ENCODE measurements at places on chromosomes 3 and 15.

GRCh38 chr3:112233083-112233482, 60.9 kb downstream of the SLC9C1 start:
- no peak for DNase-seq

DNA sequence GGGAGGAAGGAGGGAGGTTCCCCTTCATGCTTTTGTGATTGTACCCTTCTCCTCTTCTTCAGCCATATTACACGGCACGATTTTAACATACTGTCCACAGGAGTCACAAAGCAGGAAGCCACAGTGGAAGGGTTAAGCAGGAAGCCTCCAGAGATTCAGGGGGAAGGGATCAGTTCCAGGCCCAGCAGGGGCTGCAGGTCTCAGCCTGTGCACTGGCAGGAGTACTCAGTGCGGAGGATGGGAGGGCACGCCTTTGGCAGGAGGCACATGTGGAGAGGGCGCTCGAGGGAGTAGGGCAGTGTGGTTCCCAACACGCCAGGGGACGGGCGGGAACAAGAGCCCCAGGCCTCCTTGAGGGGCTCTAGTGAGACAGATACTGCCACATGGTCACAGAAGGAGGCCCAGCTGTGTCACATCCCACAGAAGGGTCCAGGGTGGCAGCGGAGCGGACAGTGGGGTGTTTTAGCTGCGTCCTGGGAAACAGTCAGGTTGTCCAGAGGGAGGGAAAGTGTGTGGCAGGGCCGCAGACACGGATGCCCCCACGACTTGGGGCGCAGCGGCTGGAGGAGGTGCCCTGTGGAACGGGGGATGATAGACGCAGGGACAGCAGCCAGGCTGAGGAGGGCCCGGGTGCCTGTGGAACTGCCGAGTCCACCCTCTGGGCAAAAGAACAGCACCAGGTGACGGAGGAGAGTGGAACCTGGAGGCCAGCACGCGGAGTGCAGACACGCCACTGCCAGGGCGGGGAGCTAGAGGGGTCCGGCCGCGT, 77.5 kb downstream of the CHSY1 start:
- DNase-seq: no peak

DNA sequence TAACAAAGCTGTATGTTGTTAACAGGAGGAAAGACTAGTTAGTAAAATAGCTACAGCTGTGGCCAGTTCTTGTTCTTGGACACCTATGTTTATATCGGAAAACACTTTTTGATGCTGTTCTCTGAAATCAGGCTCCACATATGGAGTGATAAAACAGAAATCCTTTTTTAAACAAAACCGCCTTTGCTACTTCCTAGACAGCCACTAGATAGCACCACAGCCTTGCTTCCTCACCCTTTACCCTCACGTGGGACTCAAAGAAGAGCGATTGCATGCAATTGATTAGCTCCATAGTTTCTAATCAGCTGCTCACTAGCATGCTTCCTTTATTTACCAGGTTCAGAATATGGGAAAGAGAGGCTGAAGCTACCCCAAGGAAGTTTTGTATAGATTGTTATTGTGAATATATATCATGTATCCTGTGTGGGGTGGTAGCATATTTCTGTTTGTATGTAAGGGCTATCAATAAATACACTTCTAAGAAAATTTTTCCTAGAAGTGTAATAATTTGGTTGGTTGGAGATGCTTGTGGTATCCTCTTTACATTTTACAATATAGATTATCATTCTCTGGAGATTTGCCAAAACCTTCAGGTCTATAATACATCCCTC, 4.3 kb upstream of the MTFMT start:
- no peak for DNase-seq

GRCh38 chr15:61106044-61106834, 122.9 kb downstream of the RORA start:
- DNase-seq: no peak

- DNase-seq: no peak
These were observed 28.9 kb downstream of the PRTG start for GRCh38 chr15:55714064-55714463.

- no peak for DNase-seq
These were observed 124.4 kb downstream of the B3GALNT1 start for GRCh38 chr3:160980740-160981139.

DNA sequence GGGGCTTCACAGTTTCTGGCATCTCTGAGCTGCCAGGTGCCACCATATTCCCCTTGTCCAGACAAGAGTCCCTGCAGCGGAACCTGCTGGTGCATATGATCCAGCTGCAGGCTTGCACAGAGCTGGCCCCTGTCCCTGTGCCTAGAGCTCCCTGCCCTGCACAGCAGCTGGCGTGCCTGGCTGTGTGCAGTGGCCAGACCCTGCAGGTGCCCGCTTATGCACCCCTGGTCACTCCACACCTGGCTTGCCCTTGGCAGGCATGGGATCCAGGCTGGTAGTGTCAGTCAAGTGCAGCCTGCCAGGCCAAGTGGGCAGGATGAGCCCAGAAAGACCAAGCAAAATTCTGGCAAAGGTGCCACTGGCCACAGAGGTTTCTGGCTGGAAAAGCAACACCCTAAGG, 88.6 kb upstream of the TTBK2 start:
- DNase-seq: no peak

DNA sequence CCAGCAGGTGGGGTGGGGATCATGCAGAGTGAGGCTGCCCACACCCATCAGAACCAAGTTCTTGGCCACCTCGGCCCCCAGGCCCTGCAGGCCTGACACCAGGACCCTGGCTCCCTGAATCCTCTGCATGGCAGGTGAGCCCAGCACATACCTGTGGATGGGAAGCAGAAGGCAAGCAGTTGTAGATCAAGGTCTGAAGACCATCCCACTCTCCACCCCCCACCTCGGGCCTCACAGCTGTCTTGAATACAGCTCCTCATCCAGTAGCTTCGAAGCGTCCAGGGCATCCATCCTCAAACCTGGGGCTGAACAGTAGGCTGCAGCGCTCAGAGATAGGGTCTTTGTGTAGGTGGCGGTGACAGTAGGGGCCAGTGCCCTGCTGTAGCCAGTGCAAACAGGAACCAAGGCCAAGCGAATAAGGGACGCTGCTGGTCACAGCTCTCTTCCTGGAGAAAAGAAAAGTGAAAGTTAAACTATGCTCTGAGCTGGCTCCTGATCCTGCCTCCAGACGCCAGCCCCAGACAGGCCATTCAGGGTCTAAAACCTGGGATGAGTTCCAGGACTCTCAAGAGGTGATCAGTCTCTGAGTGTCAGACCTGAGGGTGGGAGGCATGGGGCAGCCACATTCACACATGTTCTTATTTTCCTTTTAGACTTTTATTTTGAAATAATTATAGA, at the start of gene UBA7:
Gene UBA7 (minus strand): TSS at position 457 of the 678 bp plus-strand sequence. CDS start 166 bp downstream, at position 291.
- DNase-seq: no peak

DNA sequence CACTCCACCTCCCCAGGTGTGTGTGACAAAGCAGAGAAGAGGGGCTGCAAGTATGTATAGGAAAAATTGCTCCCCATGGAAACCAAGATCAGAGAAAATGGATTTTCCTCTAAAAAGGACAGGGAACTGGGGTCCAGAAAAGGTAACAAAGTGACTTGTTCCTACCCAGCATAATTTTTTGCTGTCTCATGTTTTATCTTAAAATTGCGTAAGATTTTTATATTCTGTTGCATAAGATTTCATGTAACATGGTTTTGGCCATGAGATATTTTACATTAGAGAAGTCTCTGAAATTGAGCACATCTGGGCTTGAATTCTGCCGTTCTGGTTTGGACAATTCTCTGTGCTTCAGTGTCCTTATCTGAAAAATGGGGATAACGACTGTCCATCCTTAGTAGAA, 335.7 kb upstream of the RORA start:
- no peak for DNase-seq

GRCh38 chr3:130582457-130583153, 65.6 kb downstream of the COL6A6 start:
- no peak for DNase-seq

DNA sequence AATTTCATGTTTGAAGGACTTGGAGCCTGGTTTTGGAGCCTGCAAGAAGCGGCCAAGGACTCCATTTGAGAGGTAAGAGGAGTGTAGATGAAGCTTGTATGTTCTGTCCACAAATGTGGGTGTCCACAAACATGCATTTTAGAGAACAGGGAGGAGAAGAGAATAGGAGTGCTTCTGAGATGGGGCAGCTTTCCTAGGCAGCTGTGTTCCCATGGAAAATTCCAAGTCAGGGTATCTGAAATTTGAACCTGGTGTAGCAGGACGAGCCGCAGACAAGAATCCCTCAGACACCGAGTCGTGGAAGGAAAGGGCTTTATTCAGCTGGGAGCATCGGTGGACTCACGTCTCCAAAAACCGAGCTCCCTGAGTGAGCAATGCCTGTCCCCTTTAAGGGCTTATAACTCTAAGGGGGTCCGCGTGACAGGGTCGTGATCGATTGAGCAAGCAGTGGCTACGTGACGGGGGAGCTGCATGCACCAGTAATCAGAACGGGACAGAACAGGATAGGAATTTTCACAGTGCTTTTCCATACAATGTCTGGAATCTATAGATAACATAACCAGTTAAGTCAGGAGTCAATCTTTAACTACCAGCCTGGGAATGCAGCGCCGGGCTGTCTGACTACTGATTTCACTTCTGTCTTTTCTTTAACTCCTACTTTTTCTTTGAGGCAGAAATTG, 71.4 kb upstream of the WDR72 start:
- DNase-seq: no peak

DNA sequence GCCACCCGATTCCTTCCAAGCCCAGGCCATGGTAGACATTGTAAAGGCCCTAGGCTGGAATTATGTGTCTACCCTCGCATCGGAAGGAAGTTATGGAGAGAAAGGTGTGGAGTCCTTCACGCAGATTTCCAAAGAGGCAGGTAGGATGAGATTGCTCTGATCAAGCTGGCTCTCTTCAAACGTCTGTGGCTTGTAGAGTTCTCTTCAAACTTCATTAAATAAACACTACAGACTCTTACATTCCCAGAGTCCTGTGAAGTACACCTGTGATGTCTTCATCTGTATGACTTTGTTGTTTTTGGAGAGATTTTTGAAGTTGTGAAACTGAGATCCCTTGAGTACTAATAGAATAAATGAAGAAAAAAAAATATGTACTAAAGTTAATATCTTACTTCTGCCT, 285.6 kb downstream of the GRM7 start:
- DNase-seq: no peak

GRCh38 chr3:150372722-150373121, 35.4 kb upstream of the TSC22D2 start:
- no peak for DNase-seq

GRCh38 chr15:25051399-25052154, 96.8 kb downstream of the SNRPN start:
- DNase-seq: no peak
